MM.1S (cell line): ENCODE measurements at places on chromosomes 12 and 14.
A peak's percentile ranks its signal among the peaks of the same experiment; 100 is the strongest.

- peak; percentile 38 for DNase-seq
Observed at GRCh38 chr12:122834921-122835749, at the start of gene HIP1R. Gene HIP1R, plus strand, starts transcription at chr12:122835457. Its CDS starts 94 bp downstream, at chr12:122835551.

DNA sequence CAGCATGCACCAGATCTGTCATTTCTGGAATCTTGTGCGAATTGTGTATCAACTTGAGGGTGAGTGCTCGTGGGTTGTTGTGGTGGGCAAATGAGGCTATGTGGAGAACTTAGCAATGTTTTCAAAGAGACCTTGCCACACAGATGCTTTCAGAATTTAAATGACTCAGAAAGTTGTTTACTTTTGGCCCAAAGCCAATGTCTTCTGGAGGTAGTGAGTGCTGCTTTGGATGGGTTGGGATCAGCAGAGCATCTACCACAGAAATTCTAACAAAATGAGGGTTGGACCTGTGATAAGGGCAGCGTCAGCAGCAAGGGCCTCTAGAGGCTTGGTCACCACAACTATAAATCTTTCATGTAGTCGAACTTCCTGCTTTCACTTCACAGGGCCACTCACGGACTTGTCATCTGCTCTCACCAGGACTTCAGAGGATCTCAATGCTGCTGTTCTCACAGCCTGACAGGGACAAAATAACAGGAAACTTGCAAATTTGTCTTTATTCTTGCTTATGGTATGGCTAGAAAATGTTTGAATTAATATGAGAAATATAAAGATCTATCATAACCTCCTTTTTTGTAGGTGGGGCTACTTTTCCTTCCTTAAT is 111.4 kb downstream of the DACT1 start:
- DNase-seq = peak; percentile 27

GRCh38 chr12:109154451-109155438 is 38.4 kb downstream of the ACACB start:
- peak; percentile 94 for DNase-seq

DNA sequence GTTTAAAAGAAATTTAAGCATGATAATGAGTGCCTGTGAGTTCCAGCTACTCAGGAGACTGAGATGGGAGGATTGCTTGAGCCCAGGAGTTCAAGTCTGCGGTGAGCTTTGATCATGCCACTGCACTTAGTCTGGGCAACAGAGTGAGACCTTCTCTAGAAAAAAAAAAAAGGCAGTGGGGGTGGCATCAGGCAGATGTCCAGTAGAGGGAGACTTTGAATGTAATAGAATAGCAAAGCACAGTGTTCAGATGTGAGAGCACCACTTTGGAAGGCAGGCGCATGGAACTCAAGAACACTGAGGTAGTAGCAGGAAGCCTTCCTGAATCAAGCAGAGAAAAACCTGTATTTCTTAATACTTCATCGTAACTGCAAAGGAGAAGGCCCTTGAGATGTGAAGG is 394.5 kb upstream of the GARIN6 start:
- peak; percentile 36 for DNase-seq

- DNase-seq = no peak
Observed at GRCh38 chr14:95359994-95360826, 40.5 kb upstream of the CLMN start.

GRCh38 chr12:64352181-64352580 is 38.4 kb downstream of the C12orf56 start:
- no peak for DNase-seq

GRCh38 chr12:52555577-52555976 is 2.6 kb upstream of the KRT71 start:
- no peak for DNase-seq
